ENCODE measurements at places on chromosomes 2 and 18.

DNA sequence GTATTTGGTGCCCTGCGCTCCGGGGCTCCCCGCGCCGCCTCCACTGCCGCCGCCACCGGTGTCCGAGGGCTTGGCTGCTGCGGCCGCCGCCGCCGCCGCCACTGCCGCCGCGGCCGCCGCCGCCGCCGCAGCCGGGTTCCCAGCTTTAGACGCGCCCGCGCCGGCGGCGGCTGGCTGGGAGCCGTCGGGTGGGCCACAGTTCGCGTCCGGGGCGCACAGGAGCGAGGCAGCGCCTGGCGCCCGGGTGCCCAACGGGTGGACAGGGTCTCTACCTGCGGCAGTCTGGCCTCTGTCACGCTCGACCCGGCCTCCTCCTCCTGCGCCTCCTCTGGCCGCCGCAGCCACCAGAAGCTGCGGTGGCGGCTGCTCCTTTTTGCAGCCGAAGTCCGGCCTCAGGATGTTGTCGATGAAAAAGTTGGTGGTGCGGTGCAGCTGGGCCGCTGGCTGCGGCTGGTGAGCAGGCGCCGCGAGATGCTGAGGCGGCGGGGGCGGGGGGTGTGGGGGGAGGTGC lies 951 bp downstream of the EN1 start:
- no peak for DNase-seq

GRCh38 chr2:104321116-104321795 lies 532.7 kb upstream of the POU3F3 start:
- no peak for DNase-seq

GRCh38 chr2:133378928-133379549 lies 189.2 kb downstream of the NCKAP5 start:
- no peak for DNase-seq

GRCh38 chr2:223180463-223180862 lies 128.5 kb downstream of the KCNE4 start:
- no peak for DNase-seq

- no peak for DNase-seq
Measured at GRCh38 chr18:23068011-23068410, 67.3 kb upstream of the CABLES1 start.

All from GM04503 (cell line).